Activated T-cell treated with anti-CD3 and anti-CD28 coated beads, Interleukin-2, amount 50 U/mL, for 24 hours (primary cell): ENCODE measurements at places on chromosomes 3 and 15.

DNA sequence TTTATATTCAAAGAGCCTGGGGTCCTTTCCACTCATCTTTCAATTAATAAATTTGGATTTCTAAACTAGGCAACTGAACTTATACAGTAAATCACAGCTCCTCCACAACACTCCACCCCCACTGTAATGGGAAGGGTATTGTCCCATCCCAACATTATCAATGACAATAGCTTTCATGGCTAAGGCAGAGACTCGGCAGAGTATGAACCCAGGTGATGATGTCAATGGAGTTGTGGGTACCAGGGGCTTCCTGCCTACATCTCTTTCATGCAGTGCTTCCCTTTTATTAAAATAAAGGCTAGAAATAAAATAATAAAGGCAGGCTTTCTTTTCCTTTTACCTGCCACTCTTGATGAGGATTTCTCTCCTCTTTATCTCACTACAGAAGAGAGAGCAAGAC is 109.5 kb downstream of the ADAM10 start:
- no peak for DNase-seq

- DNase-seq = no peak
Observed at GRCh38 chr15:78931439-78932257, 13.2 kb downstream of the CTSH start.

DNA sequence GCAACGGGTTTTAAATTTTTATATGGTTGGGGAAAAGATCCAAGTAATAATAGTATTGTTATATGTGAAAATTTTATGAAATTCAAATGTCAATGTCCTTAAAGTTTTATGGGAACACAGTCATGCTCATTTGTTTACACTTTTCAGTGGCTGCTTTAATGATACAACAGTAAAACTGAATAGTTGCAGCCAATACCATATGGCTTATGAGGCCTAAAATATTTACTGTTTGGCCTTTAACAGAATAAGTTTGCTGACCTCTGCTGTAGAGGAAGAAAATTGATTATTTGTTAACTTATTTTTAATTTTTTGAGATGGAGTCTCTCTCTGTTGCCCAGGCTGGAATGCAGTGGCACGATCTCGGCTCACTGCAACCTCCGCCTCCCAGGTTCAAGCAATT is 44.7 kb downstream of the USP50 start:
- DNase-seq = no peak

DNA sequence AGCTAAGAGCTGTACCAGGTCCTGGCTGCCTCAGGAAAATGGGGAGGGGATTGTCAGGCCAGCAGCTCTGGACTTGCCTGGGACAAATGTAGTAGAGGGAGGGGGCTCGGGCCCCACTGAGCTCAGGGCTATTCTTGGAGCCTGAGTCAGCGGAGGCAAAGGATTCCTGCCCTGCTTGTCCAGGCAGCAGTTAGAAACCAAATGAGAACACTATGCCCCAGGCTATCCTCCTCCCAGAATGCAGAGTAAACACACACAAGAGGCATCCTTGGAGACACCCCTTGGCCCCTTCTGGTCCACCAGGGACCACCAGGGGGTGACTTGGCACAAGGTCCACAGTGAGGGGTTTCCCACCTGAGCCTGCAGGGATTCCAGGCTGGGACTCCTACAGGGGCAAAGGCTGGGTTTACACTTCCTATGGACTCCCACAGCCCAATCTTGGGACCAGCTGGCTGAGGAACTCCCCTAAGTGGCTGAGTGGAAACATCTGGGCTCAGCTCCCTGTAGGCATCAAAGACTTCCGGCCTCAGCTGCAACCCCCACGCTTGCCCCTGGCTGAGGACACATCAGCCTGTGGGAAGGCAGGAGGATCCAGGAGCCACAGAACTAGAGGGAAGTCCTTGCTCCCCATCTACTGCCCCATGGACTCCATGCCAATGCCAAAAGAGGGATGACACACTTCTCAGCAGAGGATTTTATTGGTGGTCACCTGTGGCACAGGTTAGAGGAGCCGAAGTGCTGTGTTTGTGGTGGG is 3.4 kb upstream of the COL7A1 start:
- no peak for DNase-seq

DNA sequence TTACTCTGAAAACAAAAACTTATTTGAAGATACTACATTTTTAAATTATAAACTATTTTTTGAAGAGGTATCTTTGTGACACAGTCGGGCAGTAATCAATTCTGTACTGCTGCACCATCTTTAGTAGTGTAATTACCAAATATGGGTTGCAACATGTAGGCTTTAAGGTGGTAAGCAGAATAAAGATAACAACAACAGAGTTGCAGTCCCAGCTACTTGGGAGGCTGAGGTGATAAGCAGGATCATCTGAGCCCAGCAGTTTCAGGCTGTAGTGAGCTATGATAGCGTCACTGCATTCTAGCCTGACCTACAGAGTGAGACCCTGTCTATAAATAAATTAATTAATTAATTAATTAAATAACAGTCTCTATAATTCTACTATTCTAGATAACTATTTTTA is 6.0 kb downstream of the PLOD2 start:
- no peak for DNase-seq

- peak; percentile 81 for DNase-seq
Observed at GRCh38 chr3:169149349-169149890, 514.1 kb downstream of the MECOM start.

DNA sequence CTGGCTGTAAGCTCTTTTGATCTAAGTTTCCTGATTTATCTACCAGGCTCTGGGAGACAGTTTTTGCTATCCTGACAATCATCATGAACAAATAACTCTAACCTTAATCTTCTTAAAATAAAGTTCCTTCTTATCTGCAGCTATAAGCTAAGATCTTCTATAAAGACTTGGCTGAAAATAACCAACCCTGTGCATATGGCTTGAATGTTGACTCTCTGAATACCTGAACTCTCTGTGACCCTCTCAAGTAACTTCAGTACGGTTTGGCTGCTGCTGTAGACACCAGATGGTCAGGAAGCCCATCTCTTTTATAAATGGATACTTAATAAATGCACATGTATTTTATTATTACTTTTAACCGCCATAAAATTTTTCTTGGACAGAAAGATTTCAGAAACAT is 412.4 kb upstream of the CBLB start:
- no peak for DNase-seq

- no peak for DNase-seq
Observed at GRCh38 chr15:55320238-55320550, 1.2 kb downstream of the PIGB start.

DNA sequence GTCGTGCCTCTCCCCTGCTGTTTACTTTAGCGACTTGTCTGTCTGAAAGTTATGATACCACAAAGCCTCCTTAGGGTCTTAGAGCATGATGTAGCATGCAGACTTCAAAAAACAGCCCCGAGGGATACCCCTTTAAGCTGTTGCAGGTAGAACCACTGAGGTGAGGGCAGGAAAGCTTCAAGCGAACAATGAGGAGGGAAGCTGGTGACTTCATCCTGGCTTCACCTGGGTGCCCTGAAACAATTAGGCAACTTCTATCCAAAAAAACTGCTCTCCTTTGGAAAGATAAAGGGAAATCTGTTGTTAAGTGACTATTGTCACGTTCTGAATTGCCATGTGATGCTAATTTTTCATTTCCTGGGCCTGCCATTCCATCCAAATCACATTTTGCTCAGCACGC is 231.6 kb downstream of the SOX2 start:
- DNase-seq = no peak

- no peak for DNase-seq
Observed at GRCh38 chr3:64316971-64317370, 91.7 kb upstream of the PRICKLE2 start.

DNA sequence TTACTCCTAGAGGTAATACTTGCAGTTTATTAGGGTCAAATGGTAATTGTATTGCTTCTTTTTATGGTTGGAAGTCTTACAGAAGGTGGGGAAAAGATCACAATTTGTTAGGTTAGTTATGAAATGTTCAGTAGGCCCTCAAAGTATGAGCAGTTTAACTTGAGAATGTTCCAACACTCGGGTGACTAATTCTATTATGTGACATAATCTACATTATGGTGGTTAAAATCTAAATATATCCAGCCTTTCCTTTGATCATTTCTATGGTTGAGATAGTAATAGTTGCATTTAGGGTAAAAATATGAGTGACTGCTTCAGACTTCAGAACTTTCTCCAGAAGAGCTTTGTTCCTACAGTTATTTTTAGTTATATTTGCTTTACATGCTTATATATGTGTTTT is 19.6 kb upstream of the FBXO22 start:
- DNase-seq = no peak

DNA sequence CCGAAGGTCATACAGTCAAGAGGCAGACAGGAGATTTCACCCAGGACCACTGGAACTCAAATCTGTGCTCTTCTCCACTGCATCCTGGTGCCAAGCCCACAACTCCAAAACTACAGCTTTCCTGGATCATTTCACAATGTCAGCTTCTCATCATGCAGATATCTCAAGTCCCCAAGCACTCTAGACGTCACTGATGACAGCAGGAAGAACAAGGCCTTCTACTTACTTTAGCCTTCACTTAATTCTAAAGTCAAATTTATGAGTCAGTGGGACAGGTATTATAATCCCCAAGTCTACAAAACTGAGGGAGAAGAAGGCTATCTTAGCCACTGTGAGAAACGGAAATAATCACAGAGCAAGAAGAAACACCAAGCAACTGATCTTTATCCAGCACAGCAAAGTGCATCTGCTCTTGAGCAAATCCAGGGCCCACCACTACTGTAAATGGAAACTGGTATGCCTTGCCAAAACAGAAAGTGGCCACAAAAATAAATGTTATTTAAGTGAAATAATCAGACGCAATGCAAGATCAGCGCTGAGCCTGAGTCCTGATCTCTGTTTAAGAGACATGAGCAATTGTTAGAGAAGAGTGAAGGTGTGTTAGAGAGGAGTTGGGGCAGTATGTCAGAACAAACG is 928 bp downstream of the RAD18 start:
- no peak for DNase-seq

GRCh38 chr3:104526901-104527401 is 839.8 kb upstream of the ALCAM start:
- DNase-seq = no peak
